Mucosa of gallbladder (tissue), 1 donor: ENCODE measurements at places on chromosomes 1 and 21.
A peak's percentile ranks its signal among the peaks of the same experiment; 100 is the strongest.

DNA sequence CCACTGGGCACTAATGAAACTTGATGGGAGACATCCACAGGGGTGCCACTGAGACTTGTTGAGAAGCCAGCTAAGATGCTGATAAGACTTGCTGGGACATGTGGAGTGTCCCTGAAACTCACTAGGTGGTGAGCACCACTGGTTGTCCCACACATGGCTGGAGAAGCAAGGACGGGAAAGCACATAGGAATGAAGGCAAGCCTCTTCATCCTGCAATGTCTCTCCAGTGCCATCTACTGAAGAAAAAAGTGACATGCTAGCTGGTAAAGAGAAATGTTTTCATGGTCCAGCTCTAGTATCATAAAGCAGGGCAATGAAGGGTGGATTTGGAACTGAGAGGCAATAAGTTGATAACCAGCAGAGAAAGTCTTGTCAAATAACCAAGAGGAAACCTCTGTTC is 283.0 kb downstream of the PAPPA2 start:
- no peak for DNase-seq

GRCh38 chr1:236024641-236025040 is 40.2 kb downstream of the NID1 start:
- no peak for DNase-seq

DNA sequence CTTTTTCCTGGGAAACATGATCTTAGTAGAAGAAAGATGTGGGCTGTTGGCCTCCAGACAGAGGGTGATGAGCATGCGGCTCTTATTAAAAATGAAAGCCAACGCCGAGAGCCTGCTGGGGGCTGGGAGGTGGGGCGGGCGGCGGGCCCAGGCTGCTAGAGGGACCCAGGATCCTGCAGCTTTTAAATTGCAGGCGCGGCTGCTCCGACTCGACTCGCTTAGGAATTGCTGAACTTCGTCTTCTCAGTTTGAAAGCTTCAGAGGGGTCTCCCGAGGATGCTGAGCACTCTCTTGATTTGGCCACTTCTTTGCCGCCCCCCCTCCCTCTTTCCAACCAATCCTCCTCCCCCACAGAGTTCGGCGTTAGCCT is 1.2 kb downstream of the AGPAT3 start:
- DNase-seq: peak; percentile 34

GRCh38 chr1:39270368-39270767 is 65.9 kb downstream of the MACF1 start:
- no peak for DNase-seq

DNA sequence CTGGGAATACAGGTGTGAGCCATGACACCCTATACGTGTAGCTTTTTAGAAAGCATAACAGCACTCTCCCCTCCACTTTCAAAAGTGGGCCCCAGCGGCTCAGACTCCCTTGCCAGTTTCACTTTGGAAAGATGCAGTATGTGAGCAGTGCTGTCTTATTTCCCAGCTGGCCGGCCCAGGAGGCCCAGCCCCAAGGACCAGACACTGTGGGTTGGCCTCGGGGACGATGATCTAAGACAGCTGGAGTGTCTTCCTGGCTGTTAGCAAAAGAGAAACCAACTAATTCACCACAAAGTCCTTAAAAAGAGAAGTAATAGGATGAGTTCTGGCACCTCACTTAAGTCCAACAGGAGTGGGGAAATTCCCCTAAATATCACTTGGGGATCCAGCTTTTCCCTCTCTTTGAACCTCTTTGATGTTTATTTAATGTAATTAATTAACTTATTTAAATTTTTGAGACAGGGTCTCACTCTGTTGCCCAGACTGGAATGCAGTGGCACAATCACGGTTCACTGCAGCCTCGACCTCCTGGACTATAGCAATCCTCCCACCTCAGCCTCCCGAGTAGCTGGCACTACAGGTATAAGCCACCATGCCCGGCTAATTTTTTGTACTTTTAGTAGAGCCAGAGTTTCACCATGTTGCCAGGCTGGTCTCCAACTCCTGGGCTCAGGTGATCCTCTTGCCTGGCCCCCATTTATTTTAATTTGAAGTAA is 17.6 kb upstream of the CLIC4 start:
- DNase-seq: peak; percentile 72

- DNase-seq: peak; percentile 9
Observed at GRCh38 chr21:44397431-44398031, 44.1 kb downstream of the TRPM2 start.

DNA sequence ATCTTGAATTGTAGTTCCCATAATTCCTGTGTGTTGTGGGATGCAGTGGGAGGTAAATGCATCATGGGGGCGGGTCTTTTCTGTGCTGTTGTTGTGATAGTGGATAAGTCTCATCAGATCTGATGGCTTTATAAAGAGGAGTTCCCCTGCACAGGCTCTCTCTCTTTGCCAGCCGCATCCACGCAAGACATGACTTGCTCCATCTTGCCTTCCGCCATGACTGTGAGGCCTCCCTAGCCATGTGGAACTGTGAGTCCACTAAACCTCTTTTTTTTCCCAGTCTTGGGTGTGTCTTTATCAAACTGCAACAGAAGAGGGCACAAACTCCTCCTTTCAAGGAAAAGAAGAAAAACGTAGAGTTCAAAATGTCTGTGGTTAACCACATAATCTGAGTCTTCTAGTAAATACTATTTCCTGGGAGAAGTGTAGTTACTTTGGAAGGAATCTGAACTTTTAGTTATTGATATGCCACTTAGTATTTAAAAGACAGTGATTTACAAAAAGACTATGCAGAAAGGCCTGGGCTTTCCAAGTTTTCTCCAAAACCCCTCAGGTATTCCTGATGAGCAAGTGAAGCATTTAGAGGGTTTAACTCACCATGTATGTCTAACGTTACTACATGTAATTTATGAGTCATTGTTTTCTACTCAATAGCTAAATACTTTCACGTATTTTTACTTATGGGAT is 10.0 kb downstream of the ADAMTS1 start:
- DNase-seq: no peak

DNA sequence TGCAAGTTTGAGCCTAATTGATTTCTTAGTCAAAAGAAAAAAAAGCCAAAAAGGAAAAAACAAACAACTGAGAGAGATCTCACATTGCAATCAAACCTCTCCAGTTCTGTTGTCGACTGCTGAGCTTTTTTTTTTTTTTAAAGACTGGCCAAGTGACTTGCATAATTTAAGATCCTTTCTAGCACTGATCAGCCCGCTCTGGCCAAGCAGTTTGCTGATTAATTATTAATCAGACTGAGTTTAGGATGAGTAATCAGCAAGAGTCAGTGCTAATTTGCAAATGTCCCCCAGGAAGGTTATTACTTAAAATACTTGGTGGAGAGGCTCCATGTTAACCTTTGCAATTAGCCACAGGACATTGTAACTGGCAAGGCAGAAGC is 39.3 kb downstream of the HMGB4 start:
- DNase-seq: no peak

- DNase-seq: peak; percentile 46
Observed at GRCh38 chr1:156383023-156383422, 14.0 kb downstream of the RHBG start.

- peak; percentile 79 for DNase-seq
Observed at GRCh38 chr1:43763497-43763973, 56.2 kb downstream of the ST3GAL3 start.

- DNase-seq: no peak
Observed at GRCh38 chr1:174359454-174359805, 88.3 kb upstream of the GPR52 start.

DNA sequence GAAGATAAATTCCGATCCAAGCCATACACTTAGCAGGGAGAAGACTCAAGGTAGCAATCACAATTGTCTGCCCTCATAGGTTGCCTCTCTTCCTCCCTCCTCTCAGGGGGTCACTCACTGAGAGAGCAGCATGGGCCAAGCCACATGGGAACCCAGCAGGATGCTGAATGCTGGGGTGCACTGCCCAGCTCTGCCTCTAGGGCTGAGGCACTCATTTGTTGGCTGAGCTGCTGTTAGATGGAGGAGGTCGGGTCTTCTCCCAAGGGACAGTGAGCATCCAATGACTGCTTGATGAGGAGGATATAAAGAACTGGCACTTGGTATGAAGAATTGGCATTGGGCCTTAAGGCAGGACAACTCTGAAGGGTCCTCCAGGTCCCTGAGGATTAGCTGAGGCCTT is 418.8 kb downstream of the SIPA1L2 start:
- no peak for DNase-seq

GRCh38 chr1:183907070-183907469 is 102.2 kb downstream of the RGL1 start:
- DNase-seq: no peak

GRCh38 chr1:5905436-5905835 is 86.8 kb downstream of the NPHP4 start:
- no peak for DNase-seq
